ENCODE measurements at places on chromosomes 16 and 17.

DNA sequence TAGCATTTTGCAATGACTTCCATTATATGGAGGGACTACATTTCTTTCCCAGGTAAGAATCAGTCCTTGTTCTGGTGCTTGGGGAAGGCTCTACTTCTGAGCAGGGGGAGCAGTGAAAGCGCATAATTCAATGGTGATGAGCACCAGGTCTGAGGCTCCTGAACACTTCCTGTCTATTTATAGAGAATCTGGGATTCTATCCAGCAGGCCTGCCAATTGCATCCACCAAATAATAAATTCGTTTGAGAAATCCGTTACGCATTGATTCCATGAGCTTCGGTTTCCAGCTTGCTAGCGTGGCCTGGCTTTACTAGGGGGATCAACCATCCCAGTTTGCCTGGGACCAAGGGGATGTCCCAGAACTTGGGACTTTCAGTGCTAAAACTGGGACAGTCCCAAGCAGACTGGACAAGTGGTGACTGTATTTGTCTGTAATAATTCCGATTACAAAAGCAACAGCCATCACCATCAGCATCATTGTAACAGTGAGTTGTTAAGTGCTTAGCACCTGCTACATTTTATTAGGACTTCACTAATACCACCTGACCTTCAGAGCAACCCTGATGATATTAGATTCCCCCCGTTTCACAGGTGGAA lies 349.9 kb downstream of the MAF start:
- DNase-seq, result no peak

- no peak for DNase-seq
These were observed 27.9 kb downstream of the SMURF2 start for GRCh38 chr17:64634218-64634617.

GRCh38 chr17:17818088-17818526 lies 18.7 kb downstream of the SREBF1 start:
- no peak for DNase-seq

GRCh38 chr16:58937661-58938060 lies 203.5 kb upstream of the GOT2 start:
- DNase-seq, result no peak

DNA sequence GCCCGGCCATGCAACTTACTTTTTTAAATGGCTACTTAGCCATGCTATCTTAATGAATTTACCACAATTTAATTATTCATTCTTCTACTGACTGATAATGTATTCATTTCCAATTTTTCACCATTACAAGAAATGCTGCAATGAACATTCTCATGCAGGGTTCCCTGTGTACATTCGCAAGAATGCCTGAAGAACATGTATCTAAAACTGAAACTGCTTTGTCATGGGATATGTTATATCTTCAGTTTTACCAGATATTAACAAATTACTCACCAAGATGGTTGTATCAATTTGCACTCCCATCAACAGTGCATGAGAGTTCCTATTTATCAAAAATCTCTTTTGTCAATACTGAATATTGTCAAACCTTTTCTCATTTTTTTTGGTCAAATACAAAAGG lies 100.8 kb downstream of the SLC39A11 start:
- DNase-seq, result no peak

DNA sequence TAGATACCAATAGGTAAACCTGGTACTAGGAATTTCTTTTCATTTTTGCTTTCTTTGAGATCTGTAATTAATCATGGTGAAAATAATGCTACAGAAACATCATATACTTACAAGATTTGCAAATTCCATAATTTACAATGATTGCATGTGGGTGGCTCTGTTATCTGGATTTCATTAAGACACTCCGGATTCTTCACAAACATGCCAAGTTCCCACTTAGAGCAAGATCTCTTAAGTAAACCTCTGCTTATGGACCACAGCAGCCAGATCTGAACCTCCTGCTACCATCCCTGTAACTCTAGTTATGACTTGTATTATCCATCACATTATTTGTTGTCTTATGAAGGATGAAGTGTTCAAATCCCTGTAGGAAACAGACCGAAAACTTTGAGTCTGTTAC lies 424.7 kb downstream of the CDH13 start:
- no peak for DNase-seq

DNA sequence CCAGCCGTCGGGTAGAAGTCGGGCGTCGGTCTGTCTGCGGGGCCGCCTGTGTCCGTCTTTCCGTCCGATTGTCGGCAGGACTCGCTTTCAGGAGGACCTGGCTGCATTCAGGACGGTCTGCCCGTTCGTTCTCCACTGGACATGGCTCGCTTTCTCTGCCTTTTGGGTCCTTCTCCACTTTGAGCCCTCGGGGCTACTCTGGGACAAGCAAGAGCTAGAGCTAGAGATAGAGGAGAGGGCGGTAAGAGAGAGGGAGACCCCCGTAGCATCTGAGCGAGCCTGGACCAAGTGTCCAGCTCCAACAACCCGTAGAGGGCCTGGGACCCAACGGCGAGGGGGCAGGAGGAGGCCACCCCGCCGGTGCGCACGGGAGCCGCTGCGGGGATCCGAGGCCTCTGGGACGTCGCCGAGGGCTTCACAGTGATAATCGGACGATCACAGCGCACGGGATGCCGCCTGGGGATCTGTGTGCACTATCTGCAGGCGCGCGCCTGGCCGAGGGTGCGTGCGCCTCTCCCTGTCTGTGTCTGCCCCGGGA lies 4.5 kb downstream of the TBX4 start:
- DNase-seq, result no peak

GRCh38 chr16:22855231-22855630 lies 41.3 kb downstream of the HS3ST2 start:
- DNase-seq, result no peak

DNA sequence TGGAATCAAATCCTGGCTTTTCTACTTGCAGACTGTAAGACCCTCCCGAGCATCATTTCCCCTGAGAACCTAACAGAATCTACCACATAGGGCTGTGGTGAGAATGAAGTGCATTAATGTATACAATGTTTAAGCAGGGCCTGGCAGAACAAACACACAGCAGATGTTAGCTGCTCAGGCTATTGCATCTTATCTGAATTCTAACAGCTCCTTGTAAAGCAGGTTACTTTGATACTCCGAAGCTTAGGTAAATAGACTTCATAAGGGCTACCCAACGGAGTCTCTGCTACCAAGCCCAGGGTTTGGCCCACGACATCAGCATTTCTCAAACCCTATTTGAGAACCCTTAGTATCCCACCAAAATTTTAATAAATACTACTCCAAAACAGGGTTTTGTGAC lies 24.4 kb upstream of the NOS2 start:
- DNase-seq, result no peak

GRCh38 chr17:21508211-21508610 lies 132.1 kb downstream of the KCNJ12 start:
- DNase-seq, result no peak

- DNase-seq, result no peak
These were observed 44.4 kb upstream of the CRISPLD2 start for GRCh38 chr16:84775262-84775810.

DNA sequence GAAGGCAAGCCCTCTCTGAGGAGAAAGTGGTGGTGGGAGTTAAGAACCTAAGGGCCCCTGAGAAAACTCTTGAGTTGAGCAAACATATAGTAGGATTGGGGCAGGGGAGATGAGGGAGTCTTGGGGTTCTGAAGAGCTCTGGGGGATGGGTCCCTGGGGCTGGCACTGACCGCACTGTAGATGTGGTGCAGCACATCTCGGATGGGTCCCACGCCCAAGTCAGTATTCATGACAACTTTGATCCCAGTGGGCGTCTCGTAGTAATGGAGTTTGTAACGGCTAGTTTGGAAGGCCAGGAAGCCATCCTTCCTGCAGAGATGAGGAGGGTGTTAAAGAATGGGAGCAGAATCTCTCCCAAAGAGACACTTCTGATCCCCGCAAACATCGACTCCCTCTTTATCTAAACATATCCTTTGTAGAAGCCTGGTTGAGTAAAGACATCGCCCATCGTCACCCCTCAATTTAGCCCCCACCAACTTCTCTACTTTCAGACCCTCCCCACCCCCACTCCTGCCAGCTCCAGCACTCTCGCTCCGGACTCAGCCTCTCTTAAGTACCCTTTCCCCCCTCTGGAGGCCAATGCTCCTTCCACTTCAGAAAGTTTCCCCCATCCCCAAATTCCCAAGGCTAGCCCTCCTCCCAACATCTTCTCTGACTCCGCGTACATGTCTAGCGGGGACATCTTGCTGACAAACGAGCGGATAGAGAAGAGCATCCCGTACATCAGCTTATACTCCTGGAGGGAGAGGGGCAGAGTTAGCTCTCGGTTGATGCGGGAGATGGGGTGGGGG lies 710 bp downstream of the TRAPPC1 start:
- no peak for DNase-seq

- no peak for DNase-seq
These were observed 23.9 kb downstream of the DNAI2 start for GRCh38 chr17:74297941-74298340.

DNA sequence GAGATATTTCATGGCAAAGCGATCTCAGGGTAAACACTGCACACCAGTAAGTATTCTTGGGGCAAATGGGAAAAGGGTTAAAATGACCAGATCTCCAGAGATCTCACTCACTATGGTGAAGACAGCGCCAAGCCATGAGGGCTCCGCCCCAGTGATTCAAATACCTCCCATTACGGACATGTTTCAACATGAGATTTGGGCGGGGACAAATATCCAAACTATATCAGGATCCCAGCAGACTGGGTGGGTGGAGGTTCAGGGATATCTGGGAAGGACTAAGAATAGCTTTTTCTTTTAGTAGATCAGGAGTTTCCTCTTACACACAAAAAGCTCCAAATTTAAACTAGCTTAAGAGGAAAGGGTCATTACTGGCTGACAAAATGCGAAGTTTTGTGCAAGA lies 181.7 kb downstream of the WWOX start:
- DNase-seq, result no peak

DNA sequence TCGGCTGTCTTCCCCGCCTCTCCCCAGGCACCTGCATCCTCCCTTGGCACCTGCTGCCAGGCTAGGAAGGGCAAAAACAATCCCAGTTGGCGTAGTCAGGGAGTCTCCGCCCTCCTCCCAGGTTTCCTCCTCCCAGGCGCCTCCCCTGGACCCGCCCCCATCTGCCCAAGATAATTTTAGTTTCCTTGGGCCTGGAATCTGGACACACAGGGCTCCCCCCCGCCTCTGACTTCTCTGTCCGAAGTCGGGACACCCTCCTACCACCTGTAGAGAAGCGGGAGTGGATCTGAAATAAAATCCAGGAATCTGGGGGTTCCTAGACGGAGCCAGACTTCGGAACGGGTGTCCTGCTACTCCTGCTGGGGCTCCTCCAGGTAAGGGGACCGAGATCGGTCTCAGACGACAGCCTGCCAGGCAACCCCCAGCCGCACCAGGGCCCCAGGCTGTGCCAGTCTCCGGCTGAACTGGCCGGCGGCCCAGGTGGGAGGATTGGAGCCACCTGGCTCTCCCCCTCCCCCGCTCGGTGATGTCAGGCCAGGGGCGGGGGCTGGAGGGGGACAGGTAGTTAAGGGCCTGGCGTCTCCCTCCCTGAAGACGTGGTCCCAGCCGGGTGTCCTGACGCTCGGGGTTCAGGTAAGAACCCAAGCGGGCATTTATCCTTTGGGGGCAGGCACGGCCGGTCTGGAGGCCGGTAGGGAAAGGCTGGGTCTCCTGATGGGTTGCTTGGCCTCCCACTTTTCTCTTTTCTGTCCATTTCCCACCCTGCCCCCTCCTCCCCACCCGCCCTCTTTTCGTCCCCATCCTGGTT lies at the start of gene GRB7:
Gene GRB7, plus strand, starts transcription at position 179 of the 808 bp plus-strand sequence. CDS start 4,364 bp downstream, outside the sequence.
- DNase-seq, result no peak

- DNase-seq, result peak; percentile 80
These were observed 5.7 kb upstream of the PKMYT1 start for GRCh38 chr16:2985893-2986355.

- DNase-seq, result no peak
These were observed 9.7 kb upstream of the ARL2BP start for GRCh38 chr16:57235128-57236021.

DNA sequence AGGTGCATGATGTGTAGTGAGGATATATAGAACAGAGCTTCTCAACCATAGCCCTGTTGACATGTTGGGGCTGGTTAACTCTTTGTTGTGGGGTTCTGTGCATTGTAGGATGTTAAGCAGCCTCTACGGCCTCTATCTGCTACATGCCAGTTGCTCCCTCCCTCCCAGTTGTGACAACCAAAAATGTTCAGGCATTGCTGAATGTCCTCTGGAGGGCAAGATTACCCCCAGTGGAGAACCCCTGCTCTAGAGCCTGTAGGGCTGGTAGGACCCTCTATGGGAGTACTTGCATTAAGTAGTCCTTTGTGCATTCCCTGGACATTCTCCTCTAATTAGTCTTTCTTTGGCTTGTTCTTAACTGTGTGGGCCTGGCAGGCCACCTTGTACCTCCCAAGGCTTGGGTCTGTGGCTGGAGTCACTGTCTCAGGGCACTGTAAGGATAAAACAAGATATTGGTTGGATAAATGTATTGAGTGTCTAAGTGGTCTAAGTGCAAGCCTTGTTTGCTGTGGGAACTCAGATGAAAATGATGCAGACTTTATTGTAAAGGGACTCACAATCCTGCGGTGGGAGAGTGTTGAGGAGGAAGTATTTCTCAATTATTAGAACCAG lies 19.8 kb upstream of the MYO1D start:
- no peak for DNase-seq

DNA sequence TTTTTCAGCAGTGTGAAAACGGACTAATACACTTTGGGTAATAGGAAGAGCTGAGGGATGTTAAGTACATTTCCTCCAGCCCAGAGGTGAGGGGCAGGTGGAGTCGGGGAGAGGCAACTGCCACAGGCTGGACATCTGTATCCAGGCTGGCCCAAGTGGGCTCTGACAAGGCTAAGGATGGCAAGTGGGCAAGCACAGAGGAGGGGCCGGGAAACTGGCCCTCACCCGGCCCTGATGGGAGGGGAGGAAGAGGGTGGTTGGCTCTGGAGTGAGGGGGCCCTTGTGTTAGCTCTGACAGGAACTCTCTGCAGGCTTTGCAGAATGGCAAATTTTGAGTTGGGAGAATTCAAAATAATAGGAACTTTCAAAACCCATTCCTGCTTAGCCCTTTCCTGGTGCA lies 251.0 kb upstream of the TNRC6C start:
- DNase-seq, result peak; percentile 35

- DNase-seq, result no peak
These were observed 3.3 kb upstream of the STH start for GRCh38 chr17:45995627-45996270.

GRCh38 chr16:89538286-89538685 lies 22.2 kb upstream of the RPL13 start:
- DNase-seq, result no peak

DNA sequence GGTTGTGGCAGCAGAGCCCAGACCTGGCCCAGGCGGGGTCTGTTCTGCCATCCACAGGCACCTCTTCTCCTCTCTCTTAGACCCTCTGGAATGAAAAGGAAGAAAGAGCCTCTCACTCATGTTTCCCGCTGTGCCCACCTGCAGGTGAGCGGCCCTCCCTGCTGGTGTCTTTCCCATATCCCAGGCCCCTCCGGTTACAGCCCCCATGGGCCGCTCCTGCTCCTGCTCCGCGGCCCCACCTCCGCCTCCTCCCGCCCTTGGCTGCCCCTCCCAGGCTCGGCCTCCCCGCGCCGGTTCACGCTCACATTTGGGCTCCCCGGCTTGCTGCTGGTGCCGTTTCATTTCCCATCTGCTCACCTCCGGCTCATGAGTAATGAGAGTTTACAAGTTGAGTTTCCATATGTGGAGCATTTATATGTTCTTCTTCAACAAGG lies 98.7 kb upstream of the SDK2 start:
- no peak for DNase-seq

Measured in tibial artery (tissue), 4 donors.